Right atrium auricular region (tissue), 2 donors: ENCODE measurements at places on chromosomes 12 and 14. TPM values are rescaled to one million over a fixed set of nuclear protein-coding genes. Genes with fewer than 3 reads are reported as not detected.

- no peak for DNase-seq
Observed at GRCh38 chr12:67772267-67773169, 124.0 kb downstream of the DYRK2 start.

GRCh38 chr12:39199351-39199750 is 243.6 kb downstream of the KIF21A start:
- no peak for DNase-seq

GRCh38 chr12:131221061-131221956 is 267.6 kb downstream of the ADGRD1 start:
- no peak for DNase-seq

- DNase-seq = no peak
Observed at GRCh38 chr12:99847936-99848335, 136.8 kb downstream of the ANKS1B start.

DNA sequence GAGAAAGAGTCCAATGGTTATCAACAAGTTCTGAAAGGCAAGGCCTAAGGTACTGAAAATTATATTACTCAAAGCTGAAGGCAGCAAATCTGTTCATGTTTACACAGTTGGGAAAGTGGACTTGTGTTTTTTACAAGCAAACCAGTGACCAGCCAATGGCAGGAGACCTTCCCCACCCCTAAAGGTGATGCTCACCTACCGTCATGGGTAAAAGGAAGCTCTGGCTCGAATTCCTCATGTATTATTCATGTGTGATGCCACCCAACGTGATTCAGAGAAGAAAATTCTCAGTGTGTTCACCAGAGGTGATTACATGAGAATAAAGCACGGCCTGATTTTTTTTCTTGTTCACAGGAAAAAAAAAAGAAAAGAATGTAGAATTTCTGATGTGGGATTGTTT is 1161.2 kb upstream of the SEL1L start:
- DNase-seq = no peak

GRCh38 chr14:39015360-39015961 is 87.6 kb downstream of the SEC23A start:
- DNase-seq = no peak

DNA sequence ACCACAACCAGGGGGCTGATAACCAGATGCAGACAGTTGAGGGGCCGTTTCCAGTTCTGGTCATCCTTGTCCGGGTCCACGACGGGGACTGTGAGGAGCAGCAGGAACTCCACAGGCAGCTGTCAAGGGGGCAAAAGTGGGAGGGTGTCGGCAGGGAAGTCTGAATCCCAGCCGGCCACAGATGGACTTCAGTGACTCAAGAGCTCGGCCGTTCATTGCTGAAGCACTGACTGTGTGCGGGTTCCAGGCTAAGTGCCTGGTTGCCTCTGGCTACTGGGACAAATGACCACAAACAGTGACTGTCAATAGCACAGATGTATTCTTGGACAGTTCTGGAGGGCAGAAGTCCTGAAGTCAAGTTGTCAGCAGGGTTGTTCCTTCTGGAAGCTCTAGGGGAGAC is 19.6 kb downstream of the SLC8B1 start:
- DNase-seq = no peak

DNA sequence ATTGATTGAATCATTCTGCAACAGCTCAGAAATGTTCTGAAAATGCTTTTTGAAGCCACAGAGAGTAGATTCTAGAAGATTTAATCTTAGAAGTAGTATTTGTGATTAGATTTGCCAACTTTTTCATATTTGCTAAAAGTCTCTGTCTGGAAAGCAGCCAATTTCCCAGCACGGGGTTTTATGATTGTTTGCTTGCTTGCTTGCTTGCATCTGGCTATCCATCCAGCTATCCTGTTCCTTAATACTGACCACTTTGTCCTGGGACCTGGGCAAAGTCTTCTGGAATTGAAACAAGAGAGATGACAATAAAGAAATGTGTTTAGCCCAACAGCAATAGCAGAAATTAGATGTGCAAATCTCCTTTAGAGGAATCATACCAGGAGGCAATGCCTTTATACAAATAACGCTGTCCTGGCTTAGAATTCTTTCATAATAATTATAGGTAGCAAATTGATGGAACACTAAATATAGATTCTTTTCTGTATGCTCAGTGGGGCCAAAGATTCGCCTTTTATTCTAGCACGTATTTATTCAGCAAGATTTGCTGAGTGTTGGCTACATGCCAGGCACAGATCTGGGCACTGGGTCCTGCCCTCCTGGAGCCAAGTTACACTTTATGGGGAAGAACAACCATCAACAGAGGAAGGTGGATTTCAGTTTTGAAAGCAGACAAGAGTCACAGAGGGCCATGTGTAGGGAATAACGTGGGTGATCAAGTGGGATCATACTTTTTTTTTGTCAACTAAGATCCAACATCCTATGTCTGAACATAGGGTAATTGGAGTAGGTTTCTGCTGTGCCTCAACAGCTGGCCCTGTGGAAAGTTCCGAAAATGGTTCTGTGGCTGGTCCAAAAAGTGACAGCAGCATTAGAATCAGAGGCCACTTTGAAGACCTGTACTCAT is 25.3 kb downstream of the MYBPC1 start:
- DNase-seq = no peak

GRCh38 chr12:121801595-121802484 is 2.0 kb upstream of the SETD1B start:
- DNase-seq = no peak

- DNase-seq = no peak
Observed at GRCh38 chr12:72444125-72444524, 172.0 kb downstream of the TRHDE start.

DNA sequence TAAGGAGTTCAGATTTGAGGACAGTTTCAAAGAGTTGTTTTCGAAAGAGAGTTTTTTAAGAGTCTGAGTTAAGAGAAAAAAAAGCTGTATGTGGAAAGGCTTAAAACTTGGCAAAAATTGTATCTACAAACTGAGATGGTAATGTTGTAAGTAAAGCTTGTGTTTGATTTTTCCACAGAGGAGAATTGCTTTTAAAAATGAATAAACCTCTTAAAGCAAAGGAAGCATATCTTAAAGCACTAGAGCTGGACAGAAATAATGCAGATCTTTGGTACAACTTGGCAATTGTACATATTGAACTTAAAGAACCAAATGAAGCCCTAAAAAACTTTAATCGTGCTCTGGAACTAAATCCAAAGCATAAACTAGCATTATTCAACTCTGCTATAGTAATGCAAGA is 50.3 kb downstream of the TMTC3 start:
- DNase-seq = no peak

GRCh38 chr12:114265036-114265435 is 140.9 kb downstream of the TBX5 start:
- no peak for DNase-seq

- no peak for DNase-seq
Observed at GRCh38 chr14:85071447-85071846, 458.5 kb upstream of the FLRT2 start.

- DNase-seq = no peak
Observed at GRCh38 chr12:3116106-3116844, 39.1 kb downstream of the TSPAN9 start.

DNA sequence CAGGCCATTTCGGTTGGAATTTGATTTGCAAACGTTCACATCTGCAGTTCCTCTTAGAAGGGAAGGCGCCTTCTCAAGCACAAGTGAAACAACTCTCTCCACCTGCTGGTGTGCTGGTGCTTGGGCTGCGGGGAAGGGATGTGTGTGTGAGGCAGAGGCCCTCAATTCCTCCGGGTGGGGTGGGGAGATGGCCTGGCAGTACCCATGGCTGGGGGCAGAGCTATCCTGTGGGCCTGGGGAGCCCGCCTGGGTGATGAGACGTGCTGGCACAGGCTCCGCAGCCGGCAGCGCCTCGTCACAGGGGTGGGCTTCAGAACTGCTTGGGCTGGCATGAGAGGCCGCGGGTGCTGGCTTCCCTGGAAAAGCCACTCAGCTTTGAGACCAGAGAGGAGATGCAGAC is 28.9 kb upstream of the TDRD9 start:
- DNase-seq = no peak

GRCh38 chr12:9971181-9971580 is at the start of gene CLEC12A:
TSS of gene CLEC12A (plus strand) at chr12:9971409. CDS start at chr12:9971597, 188 bp downstream.
- no peak for DNase-seq

DNA sequence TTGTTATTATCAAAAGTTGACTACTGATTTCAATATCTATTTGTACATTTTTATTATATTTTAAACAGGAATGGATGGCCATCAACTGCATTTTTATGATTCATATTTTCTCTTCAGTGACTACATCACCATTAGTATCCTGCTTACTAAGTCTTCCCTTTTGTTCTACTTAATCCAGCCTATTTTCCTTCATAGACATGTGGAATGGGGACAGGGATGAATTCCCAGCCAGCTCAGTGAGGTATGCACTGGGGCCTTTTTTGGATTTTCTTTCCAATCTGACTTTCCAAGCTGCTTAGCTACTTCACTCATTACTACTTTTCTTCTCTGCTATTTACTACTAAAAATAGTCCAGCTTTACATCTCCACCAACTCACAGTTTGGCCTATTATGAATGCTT is 38.4 kb downstream of the AKAP6 start:
- no peak for DNase-seq

GRCh38 chr14:68232300-68233055 is 412.9 kb downstream of the RAD51B start:
- DNase-seq = peak; percentile 77

FAM90A1 gene
- total RNA-seq = not detected

POTEM gene
- total RNA-seq = not detected

CD27 gene
- total RNA-seq = not detected

ARHGEF25 gene
- 7.4 TPM for total RNA-seq

NRL gene
- 2.5 TPM for total RNA-seq

NFYB gene
- 24.0 TPM for total RNA-seq
